ENCODE measurements at places on chromosomes 3 and 15. TPM values are rescaled to one million over a fixed set of nuclear protein-coding genes. Genes with fewer than 3 reads are reported as not detected.

The NIT2 gene
- total RNA-seq = 33.7 TPM

The CGNL1 gene
- 16.8 TPM for total RNA-seq

The ANAPC13 gene
- total RNA-seq = 83.9 TPM

The SLC24A5 gene
- total RNA-seq = not detected

The CIB2 gene
- 50.3 TPM for total RNA-seq

The CCR8 gene
- not detected for total RNA-seq

Data from left cardiac atrium (tissue), 4 donors.